Omental fat pad (tissue), 4 donors: ENCODE measurements at places on chromosomes 3 and 15. TPM values are rescaled to one million over a fixed set of nuclear protein-coding genes. Genes with fewer than 3 reads are reported as not detected.

DNA sequence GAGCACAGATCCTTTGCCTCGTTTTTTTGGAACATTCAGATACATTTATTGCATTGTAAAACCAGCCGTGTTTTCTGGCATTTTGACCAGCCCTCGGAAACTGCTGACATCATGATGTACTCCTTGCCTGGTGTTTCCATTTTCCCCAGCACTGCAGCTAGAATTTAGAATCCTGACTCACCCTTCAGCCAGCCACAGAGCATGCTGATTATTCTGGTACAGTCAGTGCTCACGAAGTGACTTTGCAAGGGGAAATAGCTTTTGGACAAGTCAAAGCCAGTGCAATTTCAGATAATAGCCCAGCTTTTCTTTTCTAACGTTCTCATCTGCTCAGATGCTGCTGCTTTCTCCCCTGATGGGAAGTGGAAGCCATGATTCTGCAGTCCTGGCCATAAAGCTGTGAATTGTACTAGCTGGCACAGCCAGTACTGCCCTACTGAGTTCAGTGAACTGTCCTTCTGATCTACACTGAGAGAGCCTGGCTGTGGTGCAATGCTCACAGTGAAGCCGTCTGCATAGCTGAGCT, 12.1 kb upstream of the CNBP start:
- DNase-seq: no peak

UROC1 gene
- total RNA-seq: not detected

DNA sequence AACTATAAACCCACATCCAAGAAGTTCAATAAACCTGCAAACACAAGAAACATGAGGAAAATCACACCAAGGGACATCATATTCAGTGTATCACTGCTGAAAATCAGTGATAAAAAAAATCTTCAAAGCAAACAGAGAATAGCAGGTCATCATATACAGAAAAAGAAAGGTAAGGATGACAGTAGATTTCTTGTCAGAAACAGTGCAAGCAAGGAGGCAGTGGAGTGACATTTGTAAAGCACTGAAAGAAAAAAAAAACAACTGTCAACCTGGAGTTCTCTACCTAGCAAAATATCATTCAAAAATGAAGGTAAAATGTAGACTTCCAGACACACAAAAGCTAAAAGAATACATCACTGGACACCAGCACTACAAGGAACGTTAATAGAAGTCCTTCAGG, 71.5 kb downstream of the TRPC1 start:
- no peak for DNase-seq

DNA sequence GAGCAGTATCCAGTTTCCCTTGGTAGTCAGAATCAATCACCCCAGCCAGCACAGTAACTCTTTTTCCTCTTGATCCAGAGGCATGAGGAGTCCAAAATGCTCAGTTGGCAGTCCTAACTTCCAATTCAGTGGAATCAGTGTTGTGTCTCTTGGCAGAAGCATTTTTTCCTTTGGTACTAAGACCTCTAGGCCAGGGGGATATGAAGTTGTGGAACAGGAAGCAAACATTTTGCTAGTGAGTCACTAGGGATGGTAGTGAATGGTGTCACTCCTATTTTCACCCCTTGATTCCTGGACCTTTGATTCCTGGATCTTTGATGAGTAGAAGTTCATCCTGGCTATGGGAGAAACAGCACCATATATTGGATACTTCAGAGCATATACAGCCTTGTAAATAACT, 70.5 kb upstream of the ALDH1A3 start:
- no peak for DNase-seq

GRCh38 chr15:52391069-52391468, 95.5 kb upstream of the MYO5C start:
- no peak for DNase-seq

GRCh38 chr15:70062321-70062956, 35.3 kb downstream of the TLE3 start:
- DNase-seq: no peak

- DNase-seq: no peak
Observed at GRCh38 chr15:75023872-75024636, 664 bp downstream of the PPCDC start.

NOX5 gene
- 0.56 TPM for total RNA-seq

DNA sequence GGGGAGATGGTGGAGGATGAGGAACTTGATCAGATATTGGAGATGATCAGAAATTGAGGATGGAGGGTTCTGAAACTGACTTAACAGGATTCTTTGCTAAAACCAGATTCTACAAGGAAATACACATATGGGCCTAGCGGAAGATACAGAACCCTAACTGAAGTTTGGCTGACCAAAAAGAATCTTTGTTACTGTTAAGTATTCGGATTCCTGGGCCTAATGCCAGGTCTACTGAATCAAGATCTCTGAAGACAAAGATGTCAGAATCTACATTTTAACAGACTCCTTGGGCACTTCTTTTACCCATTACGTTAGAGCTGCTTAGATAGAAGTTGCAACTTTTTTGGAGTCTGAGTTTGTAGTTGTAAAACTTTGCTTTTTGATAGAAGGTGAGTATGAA, 137.7 kb downstream of the FNDC3B start:
- no peak for DNase-seq

DNA sequence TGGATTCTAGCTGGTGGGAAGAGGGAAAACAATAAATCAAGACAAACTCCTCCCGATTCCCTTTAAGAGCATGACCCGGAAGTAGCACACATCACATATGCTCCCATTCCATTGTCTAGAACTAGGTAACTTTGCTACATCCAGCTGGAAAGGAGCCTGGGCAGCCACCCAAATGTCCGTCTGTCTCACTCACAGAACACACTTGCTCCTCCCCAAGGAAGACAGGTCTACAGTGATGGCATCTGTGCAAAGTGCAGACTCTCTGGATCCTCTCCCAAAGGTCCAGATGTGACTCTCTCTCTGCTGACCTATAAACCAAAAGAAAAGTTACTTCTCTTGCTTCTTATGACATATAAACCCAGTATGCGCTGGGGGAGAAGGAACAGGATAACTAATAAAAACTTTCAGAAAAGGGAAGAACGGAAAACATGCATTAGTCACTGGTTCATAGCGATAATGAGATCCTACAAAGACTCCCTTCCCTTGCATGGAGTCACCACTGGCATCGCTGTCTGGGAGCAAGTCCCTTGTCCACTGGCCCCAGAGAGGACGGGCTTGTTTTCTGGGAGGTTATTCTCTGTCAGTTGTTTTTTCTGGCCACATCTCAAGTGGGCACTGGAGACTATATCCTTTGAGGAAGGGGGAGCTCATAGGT, 29.8 kb upstream of the EPHB3 start:
- DNase-seq: no peak

CFAP20DC gene
- total RNA-seq: not detected

DNA sequence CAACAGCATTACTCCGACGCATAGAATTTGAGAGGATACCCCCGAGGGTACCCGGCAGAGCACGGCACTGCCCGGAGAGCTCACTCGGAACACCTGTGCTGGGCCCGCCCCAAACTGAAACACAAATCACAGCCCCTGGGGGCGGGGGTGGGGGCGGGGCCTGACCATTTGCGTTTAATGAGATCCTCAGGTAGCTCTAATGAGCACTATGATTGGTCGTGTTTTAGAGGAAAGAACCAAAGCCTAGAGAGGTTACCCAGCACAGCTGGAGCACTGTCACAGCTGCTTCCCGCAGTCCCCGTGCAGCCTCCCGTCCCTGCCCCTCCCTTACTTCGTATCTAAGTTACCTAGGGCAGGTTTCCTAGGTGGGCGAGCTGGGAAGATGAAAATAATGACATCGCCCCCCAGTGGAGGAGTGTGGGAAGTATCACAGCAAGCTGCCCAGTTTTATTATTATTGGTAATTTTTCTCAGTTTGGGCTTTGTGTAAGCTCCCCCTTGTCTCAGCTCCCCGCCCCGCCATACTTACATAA, 187.1 kb downstream of the PDE8A start:
- no peak for DNase-seq

LEKR1 gene
- 1.7 TPM for total RNA-seq

- no peak for DNase-seq
Observed at GRCh38 chr3:191119415-191120295, 79.4 kb upstream of the OSTN start.

PLA2G4F gene
- not detected for total RNA-seq

DNA sequence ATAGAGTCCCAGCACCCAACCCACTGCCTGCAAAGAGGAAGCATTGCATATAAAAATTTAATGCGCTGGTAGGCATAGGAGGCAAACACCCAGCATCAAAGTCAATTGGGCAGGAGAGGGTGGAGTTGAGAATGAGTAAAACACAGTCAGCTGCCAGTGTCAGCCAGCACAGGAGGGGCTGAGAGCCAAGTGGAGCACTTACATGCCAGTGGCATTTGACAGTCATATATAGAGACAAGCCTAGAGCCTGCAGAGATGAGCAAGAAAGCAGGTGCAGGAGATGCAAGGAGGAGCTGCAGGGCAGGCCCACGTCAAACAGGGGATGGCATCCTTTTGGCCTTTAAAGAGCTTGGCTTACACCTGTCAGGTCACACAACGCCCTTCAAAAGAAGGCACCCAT, 27.6 kb upstream of the ZFAND6 start:
- DNase-seq: no peak

DNA sequence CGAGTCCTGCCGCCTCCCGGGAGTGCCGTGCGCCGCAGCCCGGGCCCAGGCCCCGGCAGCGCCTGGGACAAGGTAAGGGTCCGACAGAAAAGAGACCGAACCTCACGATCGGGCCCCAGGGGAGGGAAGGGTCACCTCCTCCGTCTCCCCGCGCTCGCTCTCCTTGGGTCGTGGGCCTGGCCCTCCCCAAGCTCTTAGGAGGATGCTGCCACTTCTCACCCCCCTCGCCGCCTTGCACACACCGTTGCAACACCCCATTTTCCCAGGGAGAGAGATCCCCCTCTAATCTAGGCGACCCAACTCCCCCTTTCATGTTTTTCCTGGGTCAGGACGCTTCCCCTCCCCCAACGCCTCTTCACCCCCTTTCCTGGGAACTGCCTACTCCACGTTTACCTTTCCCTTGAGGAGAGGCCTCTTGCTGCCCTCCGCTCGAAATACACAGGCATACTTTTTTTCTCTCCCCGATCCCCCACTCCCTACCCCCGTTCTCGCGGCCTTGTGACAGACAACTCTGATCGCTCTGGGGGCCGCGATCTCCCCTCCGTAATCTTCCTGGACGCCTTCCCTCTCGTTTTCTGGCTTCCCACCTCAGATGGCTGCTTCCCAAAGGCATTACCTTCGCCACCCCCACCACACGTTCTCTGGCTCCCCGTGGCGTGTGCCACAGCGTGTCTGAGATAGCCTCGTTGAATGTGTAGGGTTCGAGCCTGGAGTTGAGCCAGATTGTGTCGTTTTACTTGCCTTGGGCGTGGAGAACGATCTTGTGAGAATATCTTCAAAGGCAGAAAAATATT, 688 bp downstream of the SETD5 start:
- no peak for DNase-seq

GRCh38 chr3:37154668-37155314, 19.6 kb downstream of the LRRFIP2 start:
- no peak for DNase-seq

DNA sequence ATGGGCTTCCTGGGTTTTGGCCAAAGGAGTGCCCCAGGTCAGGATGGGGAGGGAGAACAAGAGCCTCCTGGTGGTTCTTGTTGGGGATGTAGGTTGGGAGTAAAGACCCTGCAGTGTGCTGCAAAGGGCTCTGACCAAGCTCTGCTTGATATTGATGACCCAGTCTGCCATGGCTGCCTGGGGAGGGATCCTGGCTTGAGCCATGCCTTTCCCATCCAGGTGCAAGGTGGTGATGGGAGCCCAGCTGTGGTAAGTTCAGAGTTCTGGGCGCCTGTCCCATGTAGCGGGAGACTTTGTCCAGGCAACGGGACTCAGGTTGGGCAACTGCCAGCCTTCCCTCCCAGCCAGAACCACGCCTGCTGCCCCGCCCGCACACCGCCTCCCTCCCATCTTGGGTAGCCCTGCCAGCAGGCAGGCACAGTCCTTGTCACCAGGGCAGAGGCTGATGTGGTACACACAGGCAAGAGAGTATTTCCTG, 2.6 kb downstream of the GNAI2 start:
- no peak for DNase-seq
